Head of caudate nucleus (tissue), 42 donors: ENCODE measurements at places on chromosomes 5 and 9.

DNA sequence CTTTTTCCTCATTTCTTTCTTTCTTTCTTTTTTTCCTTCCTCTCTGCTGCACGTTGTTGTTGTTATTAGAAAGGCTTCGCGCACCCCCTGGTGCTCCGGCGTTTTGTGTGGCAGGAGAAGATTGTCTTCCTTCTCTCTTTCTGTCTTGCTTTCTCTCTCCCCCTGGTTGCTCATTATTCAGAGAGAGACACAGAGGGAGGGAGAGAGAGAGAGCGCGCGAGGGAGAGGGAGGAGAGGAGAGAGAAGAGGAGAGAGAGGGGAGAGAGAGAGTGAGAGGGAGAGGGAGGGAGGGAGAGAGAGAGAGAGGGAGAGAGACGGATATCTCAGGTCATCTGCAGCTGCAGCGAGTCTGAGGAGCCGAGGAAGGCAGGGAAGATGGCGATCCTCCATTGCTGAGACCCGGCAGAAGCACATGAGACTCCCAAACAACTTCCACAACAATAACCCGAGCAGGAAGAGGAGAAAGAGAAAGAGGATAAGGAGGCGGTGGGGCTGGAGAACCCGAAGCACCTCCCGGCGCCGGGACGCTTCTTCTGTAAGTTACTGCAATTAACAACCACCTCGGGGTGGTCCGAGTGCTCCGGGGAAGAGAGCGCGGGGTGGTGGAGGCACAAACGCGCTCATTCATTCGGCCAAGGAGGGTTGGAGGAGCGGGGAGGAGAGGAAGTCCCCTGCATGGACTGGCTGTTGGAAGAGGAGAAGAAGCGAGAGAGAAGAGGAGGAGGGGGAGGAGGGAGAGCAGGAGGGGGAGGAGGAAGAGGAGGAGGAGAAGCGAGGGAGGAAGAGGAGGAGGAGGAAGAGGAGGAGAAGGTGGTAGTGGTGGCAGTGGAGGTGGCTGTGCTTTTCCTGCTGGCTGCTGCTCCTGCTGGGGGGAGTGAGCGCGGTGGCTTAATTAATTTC, at the start of gene ZNF462:
Gene ZNF462 (plus strand): TSS at position 346 of the 900 bp plus-strand sequence. CDS start 60,218 bp downstream, outside the sequence.
- peak; percentile 72 for DNase-seq

- no peak for DNase-seq
Measured at GRCh38 chr5:83353231-83353630, 118.3 kb upstream of the VCAN start.

- DNase-seq = peak; percentile 15
Measured at GRCh38 chr9:88106492-88106891, 31.8 kb downstream of the SPATA31C2 start.

DNA sequence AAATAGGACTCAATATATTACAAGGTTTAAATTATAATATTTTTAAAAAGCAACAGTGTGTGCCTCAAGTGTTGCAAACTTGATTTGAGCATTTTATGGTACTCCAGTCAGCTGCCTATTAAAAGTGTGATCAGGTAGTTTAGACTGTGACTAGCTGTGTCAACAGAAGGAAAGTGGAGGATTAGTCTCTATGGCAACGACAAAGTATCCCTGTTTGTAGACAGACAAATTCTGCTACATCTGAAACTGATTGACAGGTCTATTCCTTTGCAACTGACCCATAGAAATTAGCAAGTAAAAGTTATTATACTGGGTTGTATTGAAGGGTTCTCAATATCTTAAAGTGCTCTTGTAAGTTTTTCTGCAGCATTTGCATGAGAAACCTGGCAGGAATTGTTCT, 249.8 kb upstream of the ARRDC3 start:
- DNase-seq = no peak

DNA sequence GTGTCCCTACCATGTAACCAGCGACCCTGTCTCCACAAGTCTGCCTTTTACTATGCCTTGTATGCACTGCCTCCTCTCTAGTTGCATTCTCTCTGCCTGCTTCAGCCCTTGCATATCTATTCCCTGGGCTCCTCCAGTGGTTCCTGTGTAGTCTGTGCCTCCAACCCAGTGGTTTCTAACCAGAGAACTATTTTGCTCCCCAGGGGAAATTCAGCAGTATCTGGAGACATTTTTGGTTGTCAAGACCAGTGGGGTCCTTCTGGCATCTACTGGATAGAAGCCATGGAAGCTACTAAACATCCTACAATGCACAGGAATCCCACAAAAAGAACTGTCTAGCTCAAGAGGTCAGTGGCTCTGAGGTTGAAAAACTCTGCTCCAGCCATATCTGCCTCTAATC, 224.1 kb upstream of the RASEF start:
- no peak for DNase-seq

DNA sequence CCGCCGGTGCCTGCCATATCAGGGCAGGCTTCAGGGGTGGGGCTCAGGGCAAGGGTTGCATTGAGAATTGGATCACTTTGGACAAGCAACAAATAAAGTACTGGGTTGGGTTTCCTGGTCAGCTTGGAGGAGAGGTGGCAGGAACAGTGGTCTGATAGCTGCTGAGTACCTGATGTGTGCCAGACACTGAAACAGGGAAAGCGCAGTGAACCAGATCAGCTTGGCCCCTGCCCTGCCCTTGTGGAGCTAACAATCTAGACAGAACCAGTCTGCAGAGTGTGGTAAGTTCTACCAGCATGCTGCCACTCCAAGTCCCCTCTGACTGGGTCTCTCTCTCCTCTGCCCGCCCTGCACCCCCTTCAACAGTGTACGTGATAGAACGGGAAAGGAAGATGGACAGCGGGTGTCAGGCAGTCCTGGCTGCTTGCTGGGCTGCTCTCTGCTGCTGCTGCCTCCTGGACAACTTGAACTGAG, 53.4 kb downstream of the CYSTM1 start:
- DNase-seq = no peak

DNA sequence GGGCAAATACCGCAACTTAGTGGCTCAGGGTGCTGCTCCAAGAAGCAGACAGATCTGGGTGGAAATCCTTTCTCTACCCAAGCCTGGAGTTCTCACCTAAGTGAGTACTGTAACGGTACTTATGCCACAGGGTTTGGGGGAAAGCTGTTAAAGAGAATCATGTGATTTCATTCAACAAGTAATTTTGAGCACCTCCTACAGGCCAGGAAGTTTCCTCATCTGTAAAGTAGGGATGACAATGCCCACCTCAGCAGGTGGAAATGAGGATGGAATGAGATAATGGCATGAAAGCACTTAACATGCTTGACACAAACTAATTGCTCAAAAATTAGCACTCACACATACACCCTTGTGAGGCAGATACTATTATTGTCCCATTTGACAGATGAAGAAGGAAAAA, 114.1 kb downstream of the JAKMIP2 start:
- DNase-seq = no peak

- DNase-seq = no peak
Measured at GRCh38 chr5:149878371-149878770, 66.2 kb downstream of the PDE6A start.

GRCh38 chr9:1870915-1871314, 144.2 kb upstream of the SMARCA2 start:
- no peak for DNase-seq

- DNase-seq = no peak
Measured at GRCh38 chr5:83097689-83098231, 20.4 kb downstream of the XRCC4 start.

DNA sequence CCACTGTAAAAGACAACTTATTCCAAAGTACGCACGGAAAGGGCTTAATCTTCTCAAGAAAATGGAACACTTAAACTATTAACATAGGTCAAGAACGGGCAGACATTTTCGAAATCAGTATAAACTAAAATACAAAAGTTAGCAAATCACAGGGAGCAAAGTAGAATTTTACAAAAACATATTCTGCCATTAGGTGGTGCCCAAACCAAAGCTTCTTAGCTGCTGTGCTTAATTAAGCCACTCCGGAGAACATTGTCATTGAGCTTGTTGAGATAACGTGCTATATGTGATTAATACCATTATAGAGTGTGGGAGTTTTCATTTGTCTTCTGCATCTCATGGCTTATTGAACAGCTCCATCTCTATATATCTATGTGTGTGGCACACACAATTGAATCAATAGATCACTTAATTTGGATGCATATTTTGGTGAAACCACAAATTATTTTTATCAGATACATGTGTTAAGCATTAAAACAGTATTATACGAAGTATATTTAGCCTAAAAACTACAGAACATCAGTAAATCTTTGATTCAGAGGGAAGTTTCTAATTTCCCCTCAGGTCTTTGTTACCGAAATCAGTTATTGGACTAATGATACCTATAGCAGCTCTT, 23.4 kb downstream of the UBLCP1 start:
- DNase-seq = no peak

GRCh38 chr5:138645778-138646575, 70.8 kb upstream of the HSPA9 start:
- DNase-seq = no peak

- no peak for DNase-seq
Measured at GRCh38 chr9:6195714-6196360, 19.8 kb upstream of the IL33 start.

GRCh38 chr5:96876292-96876850, at the start of gene ERAP2:
Gene ERAP2 (plus strand): TSS chr5:96876500. CDS start chr5:96879686, 3,186 bp downstream.
- no peak for DNase-seq

GRCh38 chr5:179250561-179251225, 94.6 kb downstream of the ADAMTS2 start:
- DNase-seq = peak; percentile 22
